ENCODE measurements at places on chromosomes 1 and 21.
A peak's percentile ranks its signal among the peaks of the same experiment; 100 is the strongest.

DNA sequence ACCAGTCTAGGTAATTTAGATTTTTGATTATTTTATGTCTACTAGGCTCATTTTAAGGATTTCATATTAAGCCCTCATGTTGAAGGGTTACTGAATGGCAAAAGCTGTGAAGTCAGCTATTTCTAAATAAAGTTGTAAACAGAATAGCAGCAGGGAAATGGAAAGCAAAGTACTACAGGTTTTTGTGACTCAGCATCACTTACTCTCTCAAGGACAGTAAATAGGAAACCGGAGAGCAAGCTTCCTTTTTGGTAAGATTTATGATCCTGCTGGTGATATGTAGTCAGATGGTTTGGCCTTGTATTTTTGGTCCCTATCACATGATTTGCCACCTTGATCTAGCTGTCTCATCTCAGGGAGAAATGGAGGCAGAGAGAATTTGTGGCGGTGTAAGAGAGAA lies 226.0 kb downstream of the RPS6KC1 start:
- no peak for DNase-seq

- DNase-seq = no peak
These were observed 4.8 kb downstream of the FTCD start for GRCh38 chr21:46150491-46151121.

DNA sequence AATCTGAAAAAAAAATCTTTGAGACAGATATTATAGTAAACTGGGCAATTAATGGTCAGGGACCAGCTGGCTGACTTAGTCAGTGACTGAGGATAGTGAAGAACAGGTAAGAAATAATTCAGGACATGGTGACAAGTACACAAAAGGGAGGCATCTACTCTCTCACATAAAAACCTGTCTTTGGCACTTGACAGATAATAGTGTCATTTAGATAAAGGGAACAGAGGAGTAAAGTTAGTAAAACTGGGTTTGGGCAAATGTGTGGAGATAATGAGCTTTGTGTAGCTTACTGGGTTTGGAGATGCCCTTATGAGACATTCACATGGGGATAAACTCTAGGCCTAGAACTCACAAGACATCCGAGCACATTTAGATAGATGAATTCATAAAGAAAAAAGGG lies 4.0 kb downstream of the SSX2IP start:
- no peak for DNase-seq

DNA sequence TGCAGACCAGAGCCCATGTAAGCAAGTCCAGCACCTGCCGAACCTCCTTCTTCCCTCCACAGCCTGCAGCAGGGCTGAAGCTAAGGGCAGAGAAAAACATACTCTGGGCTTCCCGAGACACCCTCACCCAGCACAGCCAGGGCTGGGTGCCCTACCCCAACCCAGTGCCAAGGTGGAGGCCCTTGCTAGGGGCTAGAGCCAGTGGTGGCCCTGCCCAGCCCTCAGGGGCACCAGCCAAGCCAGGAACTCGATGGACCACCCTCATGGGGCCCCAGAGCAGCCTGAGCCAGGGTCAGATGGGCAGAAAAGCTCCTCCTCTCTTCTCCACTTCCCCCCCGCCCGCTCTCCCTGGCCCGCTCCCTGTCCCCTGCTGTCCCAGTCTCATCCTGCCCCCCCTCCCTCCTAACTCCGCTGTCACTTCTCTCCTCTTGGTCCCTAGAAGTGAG lies 15.9 kb downstream of the TNFRSF25 start:
- DNase-seq = peak; percentile 82

DNA sequence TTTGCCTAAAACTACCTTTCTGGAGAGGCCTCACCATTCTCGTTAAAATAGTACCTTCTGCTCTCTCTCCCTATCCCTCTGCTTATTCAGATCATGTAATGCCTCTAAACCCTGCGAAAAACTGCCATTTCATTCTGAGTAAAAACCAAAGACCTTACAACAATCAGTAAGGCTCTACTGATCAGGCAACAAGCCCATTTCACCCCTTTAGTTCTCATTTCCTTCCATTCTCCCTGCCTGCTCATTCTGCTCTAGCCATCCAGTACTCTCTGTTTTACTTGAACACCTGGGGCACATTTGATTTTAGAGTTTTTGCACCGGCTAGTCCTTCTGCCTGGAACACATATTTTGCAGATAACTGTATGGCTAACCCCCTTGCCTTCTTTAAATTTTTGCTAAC lies 187.8 kb downstream of the COQ8A start:
- DNase-seq = no peak

Data from NCI-H526 (cell line).